ENCODE measurements at places on chromosomes 5 and 9. TPM values are rescaled to one million over a fixed set of nuclear protein-coding genes. Genes with fewer than 3 reads are reported as not detected.

The RETREG1 gene
- 3.2 TPM for total RNA-seq

The TICAM2 gene
- 1.5 TPM for total RNA-seq

The PTTG1 gene
- 182 TPM for total RNA-seq

The PLPP6 gene
- 10.8 TPM for total RNA-seq

The SPATA31D4 gene
- not detected for total RNA-seq

The FAXDC2 gene
- total RNA-seq = 0.17 TPM

The PCDHGA10 gene
- 0.02 TPM for total RNA-seq

The TSSK1B gene
- not detected for total RNA-seq

All from A549 treated with dexamethasone at 1 μM for 4 hours (cell line).